IMR-90 (cell line): ENCODE measurements at places on chromosomes 4 and X.

DNA sequence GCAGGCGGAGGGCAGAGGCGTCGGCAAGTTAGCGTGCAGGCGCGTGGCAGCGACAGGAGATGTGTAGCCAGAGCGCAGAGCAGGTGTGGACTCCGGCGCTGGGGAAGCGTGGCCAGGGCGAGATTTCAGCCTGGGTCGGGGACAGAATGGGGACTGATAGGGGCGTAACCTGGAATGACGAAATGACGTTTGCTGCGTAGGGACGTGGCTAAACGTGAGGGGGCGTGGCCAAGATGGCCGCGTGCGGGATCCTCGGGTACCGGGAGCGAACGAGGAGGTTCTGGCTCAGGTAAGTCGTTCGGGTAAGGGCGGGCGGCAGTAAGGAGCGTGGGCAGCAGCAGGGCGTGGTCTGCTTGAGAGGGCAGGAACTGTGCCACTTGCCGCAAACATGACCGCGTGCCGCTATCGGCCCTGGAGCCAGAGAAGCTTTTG, 10.9 kb upstream of the CLTRN start:
- H3K4me1 ChIP-seq: peaks cover 3% of the 10 kb centered on the region; the same call in 1 of the 2 replicates
- H3K4me3 ChIP-seq: peak overlapping the region; percentile 74
- H3K27ac ChIP-seq: peak overlapping the region; percentile 95
- H3K36me3 ChIP-seq: peaks cover 4% of the 10 kb centered on the region; the same call in 1 of the 2 replicates
- no peaks in the 10 kb centered on the region for H3K27me3 ChIP-seq

DNA sequence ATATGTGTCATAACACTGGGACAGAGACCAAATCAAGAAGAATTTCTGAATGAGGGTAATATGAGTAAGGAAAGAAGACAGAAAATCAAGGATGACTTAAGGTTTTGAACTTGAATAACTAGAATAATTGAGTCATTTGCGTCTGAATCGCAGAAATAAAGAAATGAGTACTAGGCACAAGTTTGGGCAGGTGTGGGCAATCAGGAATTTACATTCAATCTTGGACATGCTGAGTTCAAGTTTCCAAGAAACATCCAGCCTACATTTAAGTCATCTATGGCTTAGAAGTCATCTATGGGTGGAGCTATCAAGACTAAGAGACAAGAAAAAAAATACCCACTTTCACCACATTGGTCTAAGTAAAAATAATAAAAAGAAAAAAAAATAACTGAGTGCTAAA, 30.4 kb upstream of the WDR44 start:
- H3K4me1 ChIP-seq: no peaks in the 10 kb centered on the region
- DNase-seq: no peak
- no peak overlapping the region for H3K27ac ChIP-seq
- no peak overlapping the region for H3K4me3 ChIP-seq
- no peaks in the 10 kb centered on the region for H3K36me3 ChIP-seq

GRCh38 chr4:73988061-73988460, at the start of gene PPBP:
TSS of gene PPBP (minus strand) at chr4:73988190. CDS start at chr4:73988103, 87 bp downstream.
- peaks cover 8% of the 10 kb centered on the region for H3K27me3 ChIP-seq
- H3K36me3 ChIP-seq: no peaks in the 10 kb centered on the region
- no peak for DNase-seq
- no peak within 1 kb of the TSS for H3K4me3 ChIP-seq
- no peaks in the 10 kb centered on the region for H3K4me1 ChIP-seq
- no peak within 1 kb of the TSS for H3K27ac ChIP-seq

GRCh38 chr4:150236626-150237025, 158.4 kb downstream of the DCLK2 start:
- H3K4me3 ChIP-seq: no peak overlapping the region
- H3K36me3 ChIP-seq: peaks cover 4% of the 10 kb centered on the region; the same call in 1 of the 2 replicates
- peak overlapping the region; percentile 98 for H3K27ac ChIP-seq
- peak; percentile 66 for DNase-seq
- H3K27me3 ChIP-seq: no peaks in the 10 kb centered on the region
- H3K4me1 ChIP-seq: peaks cover 36% of the 10 kb centered on the region

DNA sequence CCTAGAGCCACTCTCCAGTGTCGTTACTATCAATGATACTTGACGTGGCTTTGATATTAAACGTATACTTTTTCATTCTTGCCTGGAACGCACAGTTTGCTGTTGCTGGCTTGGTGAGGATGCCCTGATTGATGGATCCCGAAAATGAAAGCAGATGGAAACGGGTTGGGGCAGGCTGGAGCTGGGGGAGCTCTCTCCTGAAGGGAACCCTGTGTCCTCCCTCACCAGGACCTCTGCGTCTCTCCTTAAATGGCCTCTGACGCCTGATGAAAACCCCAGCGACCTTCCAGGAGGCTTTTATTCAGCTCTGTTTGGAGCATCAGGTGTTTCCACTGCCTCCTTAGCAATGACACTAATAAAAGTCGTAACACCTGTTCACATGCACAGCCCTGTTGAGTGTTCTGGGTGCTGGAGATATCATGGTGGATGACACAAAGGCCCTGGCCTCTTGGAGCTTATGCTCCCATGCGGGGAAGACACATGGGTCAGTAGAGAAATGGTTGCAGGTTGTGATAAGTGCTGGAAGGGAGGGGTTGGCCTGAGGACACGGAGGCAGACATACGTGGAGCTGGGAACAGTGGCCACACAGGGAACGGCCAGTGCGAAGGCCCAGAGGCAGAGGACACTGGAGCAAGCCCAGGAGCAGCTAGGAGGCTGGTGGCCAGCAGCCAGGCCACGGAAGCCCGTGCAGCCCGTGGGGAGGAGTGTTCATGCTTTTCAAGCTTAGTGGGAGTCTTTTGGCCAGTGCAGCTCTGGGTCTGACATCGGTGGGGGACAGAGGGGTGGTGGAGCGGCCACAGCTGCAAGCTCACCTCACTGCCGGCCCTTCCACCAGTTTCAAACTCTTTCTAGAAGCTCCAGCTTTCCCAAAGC, 7.5 kb downstream of the MSANTD1 start:
- H3K36me3 ChIP-seq: no peaks in the 10 kb centered on the region
- no peak overlapping the region for H3K27ac ChIP-seq

DNA sequence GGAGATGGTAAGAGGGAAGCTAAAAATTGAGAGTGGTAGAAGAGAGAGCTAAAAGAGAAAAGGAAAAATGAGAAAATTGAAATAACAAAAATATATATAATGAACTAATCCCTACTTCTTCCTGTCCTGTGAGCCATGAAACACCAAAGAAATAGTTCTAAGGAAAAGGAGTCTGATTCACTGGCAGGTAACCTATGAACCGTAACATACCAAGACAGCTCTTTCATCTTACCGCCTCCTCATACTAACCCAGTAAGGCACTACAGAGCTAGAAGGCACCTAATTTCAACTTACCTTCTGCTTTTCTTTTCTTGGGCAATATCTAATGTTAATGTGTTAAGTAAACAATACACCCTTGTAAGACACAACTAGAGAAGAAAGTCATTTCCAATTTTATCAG, 297.7 kb upstream of the DIAPH2 start:
- H3K27ac ChIP-seq: no peak overlapping the region
- H3K36me3 ChIP-seq: no peaks in the 10 kb centered on the region
- no peak overlapping the region for H3K4me3 ChIP-seq
- no peak for DNase-seq

- no peaks in the 10 kb centered on the region for H3K36me3 ChIP-seq
- H3K4me1 ChIP-seq: no peaks in the 10 kb centered on the region
- DNase-seq: no peak
Observed at GRCh38 chr4:165454426-165454825, 75.6 kb downstream of the CPE start.

DNA sequence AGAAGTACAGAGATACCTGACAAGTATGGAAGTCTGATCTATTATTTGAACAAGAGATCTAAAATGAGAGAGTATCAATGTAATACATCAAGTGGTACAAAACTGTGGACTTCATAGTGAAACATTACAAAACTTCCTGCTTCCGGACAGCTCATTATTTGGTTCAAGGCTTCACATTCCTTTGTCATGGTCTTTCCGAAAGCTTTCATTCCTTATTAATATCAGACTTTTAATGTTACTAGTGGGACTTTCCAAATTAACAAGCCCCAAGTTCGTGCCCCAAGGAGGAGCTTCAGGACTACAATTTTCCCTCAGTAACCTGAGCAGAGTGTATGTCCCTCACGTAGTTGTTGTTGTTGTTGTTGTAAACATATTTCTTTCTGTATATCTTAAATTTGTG, 1.2 kb downstream of the CHIC2 start:
- peak overlapping the region; percentile 97 for H3K27ac ChIP-seq
- H3K27me3 ChIP-seq: no peaks in the 10 kb centered on the region
- peak overlapping the region; percentile 81 for H3K4me3 ChIP-seq
- peak; percentile 60 for DNase-seq
- no peaks in the 10 kb centered on the region for H3K36me3 ChIP-seq
